Heart right ventricle (tissue), 16 donors: ENCODE measurements at places on chromosomes 3 and 15.
A peak's percentile ranks its signal among the peaks of the same experiment; 100 is the strongest.

GRCh38 chr3:114307832-114308231 lies 14.0 kb downstream of the TIGIT start:
- H3K27ac ChIP-seq = no peak overlapping the region
- H3K36me3 ChIP-seq = no peaks in the 10 kb centered on the region
- no peaks in the 10 kb centered on the region for H3K27me3 ChIP-seq
- no peak overlapping the region for H3K4me3 ChIP-seq
- H3K4me1 ChIP-seq = no peaks in the 10 kb centered on the region

DNA sequence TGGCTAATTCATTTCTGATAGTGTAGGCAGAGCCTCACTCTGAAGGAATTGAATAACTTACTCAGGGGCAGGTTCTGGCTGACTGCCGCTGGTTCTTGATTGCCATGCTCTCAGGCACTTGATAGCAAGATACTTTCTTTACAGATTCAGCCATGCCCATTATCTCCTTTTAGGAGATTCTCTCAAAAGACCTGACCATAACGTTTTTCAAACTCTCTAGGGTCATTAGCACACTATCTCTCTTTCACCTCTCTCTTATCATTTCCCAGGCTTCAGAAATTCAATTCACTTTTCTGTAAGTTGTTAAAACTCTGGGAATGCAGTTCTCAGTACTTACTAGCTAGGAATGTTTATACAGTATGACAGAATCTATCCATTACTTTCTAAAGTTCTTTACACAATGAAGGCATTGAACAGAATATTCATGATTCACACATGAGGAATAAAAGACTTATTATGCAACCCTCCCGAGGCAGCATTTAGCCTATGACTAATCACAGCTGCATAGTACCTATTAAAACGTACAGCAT lies 850.3 kb upstream of the CADM2 start:
- no peak overlapping the region for H3K27ac ChIP-seq
- H3K4me3 ChIP-seq = no peak overlapping the region
- H3K36me3 ChIP-seq = no peaks in the 10 kb centered on the region
- H3K27me3 ChIP-seq = no peaks in the 10 kb centered on the region

GRCh38 chr3:68953816-68954444 lies 21.6 kb upstream of the TAFA4 start:
- peaks cover 15% of the 10 kb centered on the region for H3K27me3 ChIP-seq
- no peak overlapping the region for H3K4me3 ChIP-seq
- no peaks in the 10 kb centered on the region for H3K36me3 ChIP-seq
- H3K4me1 ChIP-seq = no peaks in the 10 kb centered on the region

DNA sequence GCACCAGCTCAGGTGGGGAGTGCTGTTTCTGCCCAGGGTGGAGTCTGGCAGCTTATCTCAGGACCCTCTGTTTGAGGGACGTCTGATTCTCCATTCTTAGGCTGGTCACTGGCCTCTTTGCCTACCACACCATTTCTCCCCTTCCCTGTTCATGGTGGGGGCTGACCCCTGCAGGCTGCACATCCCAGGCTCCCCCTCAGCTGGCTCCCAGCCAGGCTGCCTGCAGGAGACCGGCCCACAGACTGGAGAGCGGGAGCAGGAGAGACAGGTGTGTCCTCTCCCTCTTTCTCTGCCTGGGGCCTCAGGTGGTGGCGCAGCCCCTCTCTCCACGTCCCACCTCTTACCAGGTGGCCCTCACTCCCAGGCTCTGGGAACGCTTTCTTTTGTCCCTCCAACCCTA lies 60.8 kb downstream of the RAB11A start:
- H3K27me3 ChIP-seq = no peaks in the 10 kb centered on the region
- H3K4me1 ChIP-seq = no peaks in the 10 kb centered on the region
- no peak overlapping the region for H3K4me3 ChIP-seq
- H3K27ac ChIP-seq = no peak overlapping the region

GRCh38 chr3:14401692-14402303 lies 608 bp upstream of the SLC6A6 start:
- no peak for DNase-seq
- H3K27me3 ChIP-seq = peaks cover 10% of the 10 kb centered on the region
- H3K4me3 ChIP-seq = peak overlapping the region; percentile 79
- no peaks in the 10 kb centered on the region for H3K36me3 ChIP-seq
- peaks cover 29% of the 10 kb centered on the region for H3K4me1 ChIP-seq

DNA sequence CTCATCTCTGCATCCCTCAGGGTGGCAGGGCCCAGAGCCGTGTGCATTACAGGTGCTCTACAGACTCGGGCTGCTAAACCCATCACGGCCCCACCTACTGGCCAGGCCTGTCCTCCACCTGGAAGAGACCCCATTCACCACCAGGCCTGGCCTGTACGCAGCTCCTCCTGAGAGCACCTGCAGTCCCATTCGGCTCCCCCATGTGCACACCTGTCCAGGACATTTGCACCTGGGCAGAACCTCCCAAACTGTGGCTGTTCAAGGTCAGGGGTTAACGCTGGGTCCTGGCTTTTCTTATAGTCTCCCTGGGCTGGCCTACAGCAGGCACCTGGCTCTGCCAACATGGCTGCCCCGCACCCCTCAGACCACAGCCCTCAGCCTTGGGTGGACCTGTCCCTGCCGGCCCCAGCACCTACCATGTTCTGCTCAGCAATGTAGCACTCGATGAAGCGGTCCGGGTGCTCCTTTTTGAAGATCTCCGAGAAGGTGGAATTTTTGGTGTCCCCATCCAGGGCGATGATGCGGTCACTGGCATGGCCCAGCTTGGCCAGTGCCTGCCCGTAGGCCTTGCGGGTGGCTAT lies 25.7 kb downstream of the TKT start:
- no peak overlapping the region for H3K4me3 ChIP-seq
- no peaks in the 10 kb centered on the region for H3K27me3 ChIP-seq
- H3K4me1 ChIP-seq = no peaks in the 10 kb centered on the region
- peaks cover 100% of the 10 kb centered on the region for H3K36me3 ChIP-seq
- no peak overlapping the region for H3K27ac ChIP-seq

- no peaks in the 10 kb centered on the region for H3K4me1 ChIP-seq
Measured at GRCh38 chr3:69684309-69684961, 54.8 kb upstream of the MITF start.

- no peak overlapping the region for H3K4me3 ChIP-seq
- no peak for DNase-seq
- no peak overlapping the region for H3K27ac ChIP-seq
Measured at GRCh38 chr3:27127879-27128278, 241.3 kb downstream of the NEK10 start.

GRCh38 chr15:44710236-44711095 lies 657 bp downstream of the PATL2 start:
- H3K27ac ChIP-seq = peak overlapping the region; percentile 99
- peaks cover 6% of the 10 kb centered on the region for H3K36me3 ChIP-seq
- H3K27me3 ChIP-seq = no peaks in the 10 kb centered on the region
- H3K4me3 ChIP-seq = peak overlapping the region; percentile 96
- DNase-seq = no peak

DNA sequence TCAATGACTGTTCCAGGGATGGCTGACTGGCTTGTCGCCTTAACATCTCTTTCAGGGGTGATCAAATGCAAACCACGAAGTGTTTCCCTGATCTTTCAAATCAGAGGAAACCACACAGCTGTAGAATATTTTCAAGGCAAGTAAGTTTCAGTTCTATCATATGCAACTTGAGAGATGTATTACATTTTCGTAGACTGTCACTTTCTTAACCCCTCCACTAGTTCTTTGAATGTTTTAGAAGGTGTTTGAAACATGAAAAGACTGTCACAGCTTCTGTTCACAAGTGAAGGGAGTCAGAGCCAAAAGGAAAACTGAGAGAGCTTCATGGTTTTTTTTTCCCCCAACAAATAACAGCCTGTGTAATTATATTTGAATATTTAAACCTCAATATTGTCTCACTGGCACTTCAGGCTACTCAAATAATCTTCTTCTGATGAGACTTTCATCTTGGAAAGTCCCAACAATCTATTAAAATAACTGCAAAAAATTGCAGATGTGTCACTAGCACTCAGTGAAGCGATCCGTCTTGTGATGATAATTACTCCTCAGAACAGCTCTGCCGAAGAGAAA lies 25.9 kb upstream of the CAPN7 start:
- DNase-seq = no peak
- H3K36me3 ChIP-seq = no peaks in the 10 kb centered on the region
- H3K4me3 ChIP-seq = no peak overlapping the region

DNA sequence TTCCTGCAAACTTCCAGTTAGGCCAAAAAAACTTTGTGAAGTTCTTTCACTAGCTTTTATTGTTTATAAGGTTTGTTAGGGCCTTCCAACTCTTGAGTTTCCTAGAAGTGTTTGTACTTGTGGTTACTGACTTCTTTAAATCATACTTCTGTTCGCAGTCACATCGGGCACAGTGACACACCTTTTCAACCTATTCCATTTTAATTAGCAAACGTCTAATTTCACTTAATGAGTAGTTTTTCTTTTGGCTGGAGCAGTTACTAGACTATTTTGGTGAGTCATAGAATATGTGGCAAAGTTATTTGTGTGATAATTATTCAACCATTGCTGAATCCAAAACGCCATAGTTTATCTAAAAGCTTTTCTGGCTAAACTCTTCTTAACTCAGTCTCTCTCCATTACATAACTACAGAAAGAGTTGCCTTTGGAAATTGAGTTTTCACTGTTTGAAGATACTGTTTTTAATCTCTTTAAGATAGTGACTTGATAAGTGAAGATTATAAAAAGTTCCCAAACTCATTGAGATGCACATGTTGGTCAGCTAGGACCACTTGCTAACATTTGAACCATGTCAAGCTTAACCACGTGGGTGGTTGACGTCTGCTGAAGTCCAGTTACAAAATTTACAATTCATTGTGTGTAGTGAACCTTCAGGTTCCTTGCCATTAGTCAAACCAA lies 21.5 kb downstream of the CNOT10 start:
- no peak overlapping the region for H3K4me3 ChIP-seq
- H3K36me3 ChIP-seq = peaks cover 31% of the 10 kb centered on the region
- H3K4me1 ChIP-seq = peaks cover 3% of the 10 kb centered on the region
- DNase-seq = no peak
- no peak overlapping the region for H3K27ac ChIP-seq
- no peaks in the 10 kb centered on the region for H3K27me3 ChIP-seq

GRCh38 chr3:121786485-121786884 lies 36.9 kb upstream of the GOLGB1 start:
- no peak for DNase-seq
- no peak overlapping the region for H3K4me3 ChIP-seq

DNA sequence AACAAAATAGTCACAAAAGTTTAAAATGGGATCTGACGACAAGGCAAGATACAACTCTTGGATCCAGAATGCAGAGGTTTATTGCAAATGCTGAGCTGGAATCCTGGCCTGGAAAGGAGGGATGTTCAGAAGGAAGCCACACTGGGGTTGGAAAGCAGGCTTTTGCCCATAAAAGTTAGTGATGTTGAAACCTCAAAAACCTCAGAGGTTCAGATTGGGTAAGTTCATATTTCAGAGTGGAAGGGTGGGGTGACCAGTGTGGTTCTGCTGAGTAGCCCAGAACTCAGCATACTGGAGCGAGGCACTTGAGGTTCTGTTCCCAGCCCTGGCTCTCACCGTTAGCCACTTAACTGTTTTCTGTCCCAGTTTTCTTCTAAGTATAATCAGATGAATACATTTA lies 114.0 kb upstream of the OSTN start:
- no peak overlapping the region for H3K4me3 ChIP-seq
- H3K36me3 ChIP-seq = no peaks in the 10 kb centered on the region
- H3K27me3 ChIP-seq = no peaks in the 10 kb centered on the region
- no peak overlapping the region for H3K27ac ChIP-seq
- DNase-seq = no peak
- no peaks in the 10 kb centered on the region for H3K4me1 ChIP-seq

GRCh38 chr3:79937567-79937966 lies 169.8 kb upstream of the ROBO1 start:
- H3K4me3 ChIP-seq = no peak overlapping the region
- no peaks in the 10 kb centered on the region for H3K27me3 ChIP-seq
- H3K36me3 ChIP-seq = no peaks in the 10 kb centered on the region
- H3K27ac ChIP-seq = no peak overlapping the region
- no peak for DNase-seq
- no peaks in the 10 kb centered on the region for H3K4me1 ChIP-seq

- no peaks in the 10 kb centered on the region for H3K36me3 ChIP-seq
- H3K27ac ChIP-seq = no peak overlapping the region
- no peaks in the 10 kb centered on the region for H3K27me3 ChIP-seq
- no peaks in the 10 kb centered on the region for H3K4me1 ChIP-seq
- H3K4me3 ChIP-seq = no peak overlapping the region
Measured at GRCh38 chr15:95371664-95372063, 958.8 kb upstream of the NR2F2 start.

GRCh38 chr3:116399701-116400226 lies 45.5 kb downstream of the LSAMP start:
- H3K36me3 ChIP-seq = no peaks in the 10 kb centered on the region
- no peak for DNase-seq
- H3K27me3 ChIP-seq = no peaks in the 10 kb centered on the region
- H3K4me1 ChIP-seq = no peaks in the 10 kb centered on the region
- H3K27ac ChIP-seq = no peak overlapping the region
- no peak overlapping the region for H3K4me3 ChIP-seq

GRCh38 chr15:89820666-89821611 lies 6.3 kb upstream of the ANPEP start:
- DNase-seq = no peak
- no peaks in the 10 kb centered on the region for H3K36me3 ChIP-seq
- peak overlapping the region; percentile 84 for H3K27ac ChIP-seq
- H3K4me1 ChIP-seq = peaks cover 8% of the 10 kb centered on the region
- peaks cover 20% of the 10 kb centered on the region for H3K27me3 ChIP-seq

DNA sequence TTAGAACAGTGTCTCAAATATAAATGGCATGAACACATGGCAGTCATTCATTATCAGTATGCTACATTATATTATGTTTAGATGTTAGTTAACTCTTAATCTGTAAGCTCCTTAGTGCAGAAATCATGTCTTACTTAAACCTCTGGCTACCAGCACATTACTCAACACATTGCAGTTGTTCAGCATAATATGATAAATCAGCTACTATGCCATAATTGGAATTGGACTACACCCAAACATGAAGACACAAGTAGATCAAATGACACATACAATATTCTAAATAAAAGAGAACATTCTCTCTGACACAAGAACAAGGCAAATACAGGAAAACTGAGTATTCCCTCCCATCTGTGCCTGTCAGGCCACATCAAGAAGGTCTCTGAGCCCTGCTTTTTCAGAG lies 116.1 kb downstream of the PCCB start:
- peaks cover 38% of the 10 kb centered on the region for H3K36me3 ChIP-seq
- H3K4me3 ChIP-seq = no peak overlapping the region
- no peak for DNase-seq
- H3K27me3 ChIP-seq = no peaks in the 10 kb centered on the region

- H3K27me3 ChIP-seq = no peaks in the 10 kb centered on the region
- no peaks in the 10 kb centered on the region for H3K4me1 ChIP-seq
- DNase-seq = no peak
- H3K27ac ChIP-seq = no peak overlapping the region
- H3K36me3 ChIP-seq = no peaks in the 10 kb centered on the region
- H3K4me3 ChIP-seq = no peak overlapping the region
Measured at GRCh38 chr3:41190509-41191284, 8.6 kb upstream of the CTNNB1 start.

GRCh38 chr3:67605377-67605776 lies 49.0 kb downstream of the SUCLG2 start:
- DNase-seq = no peak
- H3K4me1 ChIP-seq = peaks cover 2% of the 10 kb centered on the region
- H3K27me3 ChIP-seq = no peaks in the 10 kb centered on the region
- H3K4me3 ChIP-seq = no peak overlapping the region
- peaks cover 53% of the 10 kb centered on the region for H3K36me3 ChIP-seq

GRCh38 chr15:97745481-97746071 lies 214.9 kb upstream of the ARRDC4 start:
- H3K27ac ChIP-seq = no peak overlapping the region
- H3K4me3 ChIP-seq = no peak overlapping the region
- no peaks in the 10 kb centered on the region for H3K4me1 ChIP-seq
- peak; percentile 9 for DNase-seq
- no peaks in the 10 kb centered on the region for H3K27me3 ChIP-seq
